Posterior vena cava (tissue), 2 donors: ENCODE measurements at places on chromosomes 1 and 21. TPM values are rescaled to one million over a fixed set of nuclear protein-coding genes. Genes with fewer than 3 reads are reported as not detected.

DIRAS3 gene
- total RNA-seq, result 1.6 TPM

GRCh38 chr1:118902711-118903191 is 85.4 kb downstream of the TBX15 start:
- no peak for DNase-seq

PLXNA2 gene
- 40.6 TPM for total RNA-seq

GRCh38 chr1:11997081-11997850 is 17.0 kb downstream of the MFN2 start:
- DNase-seq, result no peak

DNA sequence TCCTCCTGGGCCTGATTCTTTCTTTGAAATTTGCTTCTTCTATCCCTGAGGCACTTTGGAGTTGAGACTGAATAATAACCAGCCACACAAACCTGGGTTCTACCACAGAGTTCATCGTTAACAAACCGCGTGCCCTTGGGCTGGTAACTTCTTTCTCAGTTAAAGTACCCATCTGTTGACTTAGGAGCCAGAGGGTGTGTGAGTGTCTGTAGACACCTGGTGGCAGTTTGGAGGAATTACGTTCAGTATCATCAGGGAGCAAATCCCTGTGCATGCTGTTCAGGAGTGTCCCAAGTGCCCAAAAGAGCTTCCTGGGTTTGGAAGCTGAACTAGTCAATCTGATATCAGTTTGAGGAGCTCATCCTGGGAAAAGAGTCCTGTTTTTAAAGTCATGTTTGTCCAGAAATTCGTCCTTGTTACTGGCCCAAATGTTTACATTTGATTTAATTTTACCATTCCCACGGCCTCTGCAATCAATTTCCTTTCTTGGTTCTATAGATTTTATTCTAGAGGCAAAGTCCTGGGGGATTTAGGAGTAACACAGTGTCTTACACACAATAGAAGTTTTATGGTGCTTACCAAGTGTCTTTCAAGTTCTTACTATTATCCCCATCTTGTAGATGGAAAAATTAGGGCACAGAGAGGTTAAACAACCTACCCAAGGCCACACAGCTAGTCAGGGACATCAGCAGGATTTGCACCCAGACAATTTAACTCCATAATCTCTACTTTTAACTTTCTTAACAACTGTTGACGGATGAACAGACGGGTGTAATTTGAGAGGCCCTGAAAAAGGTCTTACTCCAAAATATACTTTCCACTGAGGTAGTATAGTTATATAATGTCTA is 26.7 kb upstream of the RPTN start:
- DNase-seq, result no peak

DNA sequence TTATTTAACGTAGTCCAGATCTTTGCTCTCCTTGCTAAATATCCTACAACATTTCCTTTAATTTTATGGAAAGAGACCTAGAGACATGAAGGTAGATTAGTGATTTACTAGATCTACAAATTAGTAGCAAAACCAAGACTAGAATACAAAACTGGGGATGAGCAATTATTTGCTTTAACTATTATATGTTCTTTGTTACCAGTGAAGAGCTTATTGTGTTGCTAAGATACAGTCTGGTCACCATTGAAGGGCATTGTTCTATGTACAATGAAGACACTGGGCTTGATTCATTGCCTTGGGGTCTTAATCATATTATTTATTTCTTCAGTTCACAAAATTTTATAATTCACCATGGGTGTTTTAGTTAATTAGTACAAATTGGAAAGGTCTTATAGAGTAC is 88.3 kb downstream of the S1PR1 start:
- no peak for DNase-seq

GRCh38 chr1:7580923-7581753 is 190.0 kb upstream of the VAMP3 start:
- DNase-seq, result peak; percentile 72

DNA sequence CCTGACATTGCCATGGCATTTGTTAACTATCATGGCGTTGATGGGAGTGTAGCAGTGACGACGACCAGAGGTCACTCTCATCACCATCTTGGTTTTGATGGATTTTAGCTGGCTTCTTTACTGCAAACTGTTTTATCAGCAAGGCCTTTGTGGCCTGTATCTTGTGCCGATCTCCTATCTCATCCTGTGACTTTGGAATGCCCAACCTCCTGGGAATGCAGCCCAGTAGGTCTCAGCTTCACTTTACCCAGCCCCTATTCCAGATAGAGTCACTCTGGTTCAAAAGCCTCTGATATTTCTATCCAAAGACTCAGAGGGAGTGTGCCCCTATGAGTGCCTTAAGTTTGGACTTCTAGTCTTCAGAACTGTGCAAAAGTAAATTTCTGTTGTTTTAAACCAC is 130.1 kb downstream of the ADAMTS1 start:
- DNase-seq, result no peak

DNA sequence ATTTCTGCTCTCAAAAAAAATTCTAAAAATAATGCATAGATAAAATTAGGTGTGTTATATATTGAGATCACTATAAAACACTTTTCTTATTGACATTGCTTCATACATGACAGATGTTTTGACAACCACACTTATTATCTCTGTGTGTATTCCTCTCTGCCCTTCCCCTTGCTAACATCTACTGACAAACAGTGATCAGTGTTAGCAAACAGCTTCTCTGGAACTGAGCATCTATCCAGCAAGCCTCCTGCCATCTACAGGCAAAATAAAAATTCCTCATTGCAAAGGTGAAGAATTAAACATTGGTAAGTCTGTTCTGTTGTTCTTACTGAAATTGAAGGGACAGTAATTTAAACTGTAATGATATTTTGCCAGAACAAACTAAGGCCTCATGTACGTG is 2153.9 kb downstream of the NCAM2 start:
- DNase-seq, result no peak

DNA sequence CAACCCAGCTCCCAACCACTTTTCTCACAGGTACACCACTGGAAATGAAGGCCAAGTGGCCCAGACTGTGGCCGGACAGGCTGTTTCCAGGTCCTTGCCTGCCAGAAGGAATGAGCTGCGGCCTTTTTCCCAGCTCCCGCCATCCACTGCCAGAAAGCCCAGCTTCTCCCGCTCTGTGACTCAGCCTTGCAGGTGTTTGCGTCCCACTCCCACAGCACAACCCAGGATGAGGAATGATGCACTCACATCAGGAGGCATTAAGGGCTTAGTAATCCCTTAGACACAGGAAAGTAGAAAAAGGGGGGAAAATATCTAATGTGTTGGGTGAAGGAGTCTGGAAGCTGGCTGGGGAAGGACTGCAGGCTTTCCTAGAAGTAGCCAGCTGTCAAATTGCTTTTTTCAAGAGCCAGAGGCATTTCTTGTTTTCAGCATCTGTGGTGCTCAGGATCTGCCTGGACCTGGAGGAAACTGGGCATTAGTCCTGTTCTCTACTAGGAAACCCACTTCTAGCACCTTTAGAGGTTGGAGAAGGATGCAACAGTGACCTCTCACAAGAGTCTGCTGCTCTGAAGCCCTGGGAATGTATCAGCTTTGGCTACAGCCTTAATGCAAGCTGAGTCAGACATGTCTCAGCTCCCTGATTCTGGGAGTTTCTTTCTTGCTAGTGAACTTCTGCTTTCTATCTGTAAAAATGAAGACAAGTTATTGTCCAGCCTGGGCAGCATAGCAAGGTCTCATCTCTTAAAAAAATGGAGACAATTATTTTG is 13.2 kb upstream of the MAP1LC3C start:
- peak; percentile 46 for DNase-seq

TMEM81 gene
- total RNA-seq, result 1.4 TPM

GRCh38 chr1:188904201-188904600 is 1573.5 kb downstream of the BRINP3 start:
- DNase-seq, result no peak

PPOX gene
- 16.8 TPM for total RNA-seq

GRCh38 chr1:61757950-61758349 is 15.7 kb downstream of the PATJ start:
- no peak for DNase-seq

DNA sequence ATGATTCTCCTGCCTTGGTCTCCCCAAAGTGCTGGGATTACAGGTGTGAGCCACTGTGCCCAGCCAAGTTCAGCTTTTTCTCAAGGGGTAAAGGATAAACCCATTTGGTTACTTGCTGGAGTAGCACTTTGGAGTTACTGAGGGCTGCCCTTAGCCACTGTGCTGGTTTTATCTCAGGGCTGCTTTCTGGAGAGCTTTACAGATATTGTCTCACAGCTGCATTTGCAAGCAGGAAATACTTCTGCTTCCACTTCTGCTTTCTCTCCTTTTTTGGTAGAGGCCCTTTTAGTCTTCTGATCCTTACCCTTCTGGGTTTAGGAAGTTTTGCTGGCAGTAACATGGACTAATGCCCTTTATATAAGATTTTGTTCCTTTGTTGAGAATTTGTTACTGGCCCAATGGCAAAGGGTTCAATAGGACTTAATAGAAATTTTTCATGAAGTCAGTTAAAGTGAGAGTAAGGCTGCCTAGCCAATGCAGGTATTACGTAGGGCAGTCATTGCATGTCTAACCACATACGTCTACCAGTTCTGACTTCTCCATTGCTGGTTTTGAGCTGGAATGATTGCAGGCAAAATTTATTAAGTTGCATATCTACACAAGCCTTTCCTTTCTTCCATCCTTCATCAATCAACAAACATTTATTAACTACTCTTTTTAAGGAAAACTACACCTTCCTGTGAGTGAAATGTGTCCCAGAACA is 24.4 kb downstream of the CAP1 start:
- no peak for DNase-seq

- peak; percentile 62 for DNase-seq
Measured at GRCh38 chr1:235642943-235643371, 6.6 kb downstream of the GNG4 start.

DNA sequence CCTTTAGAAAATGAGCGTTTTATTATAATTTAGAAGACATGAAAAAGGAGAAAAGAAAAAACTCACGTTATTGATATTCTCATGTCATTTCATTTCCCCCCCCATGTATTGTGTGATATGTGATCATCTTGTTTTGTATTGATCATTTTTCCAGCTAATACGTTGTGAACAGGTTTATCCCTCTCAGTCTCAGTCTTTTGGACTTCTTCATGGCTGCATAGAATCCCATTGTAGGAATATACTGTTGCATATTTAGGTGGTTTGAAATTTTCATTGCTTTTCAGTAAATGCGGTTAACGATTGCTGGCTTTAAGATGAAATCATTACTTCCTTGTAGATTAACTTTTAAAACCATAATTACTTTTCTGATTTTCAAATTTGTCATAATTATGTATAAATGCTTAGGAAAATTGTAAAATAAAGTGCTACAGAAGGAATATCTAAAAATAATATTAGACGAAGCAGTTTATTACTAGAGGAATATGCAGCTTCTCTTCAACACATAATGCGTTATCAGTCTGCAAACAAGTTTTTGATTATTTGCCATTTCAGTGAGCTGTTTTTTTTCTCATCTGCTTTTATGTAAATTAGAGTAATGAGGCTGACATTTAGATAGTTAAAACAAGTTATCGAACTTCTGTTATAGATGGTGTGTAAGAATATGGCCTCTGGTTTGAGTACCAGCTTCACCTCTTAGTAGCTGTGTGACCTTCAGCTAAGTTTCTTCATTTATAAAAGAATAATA is 1.8 kb downstream of the SON start:
- DNase-seq, result no peak

ZSWIM5 gene
- 2.4 TPM for total RNA-seq

GRCh38 chr1:150820730-150821512 is 12.9 kb upstream of the CTSK start:
- DNase-seq, result no peak

GRCh38 chr1:46166521-46167462 is 8.1 kb upstream of the TSPAN1 start:
- DNase-seq, result peak; percentile 86

SHISA4 gene
- total RNA-seq, result 33.7 TPM

FCN3 gene
- 10.4 TPM for total RNA-seq

- DNase-seq, result peak; percentile 68
Measured at GRCh38 chr21:46117586-46118315, 19.8 kb downstream of the COL6A2 start.

RNU5D-1 gene
- total RNA-seq, result not detected

C1orf35 gene
- total RNA-seq, result 8.0 TPM

DNA sequence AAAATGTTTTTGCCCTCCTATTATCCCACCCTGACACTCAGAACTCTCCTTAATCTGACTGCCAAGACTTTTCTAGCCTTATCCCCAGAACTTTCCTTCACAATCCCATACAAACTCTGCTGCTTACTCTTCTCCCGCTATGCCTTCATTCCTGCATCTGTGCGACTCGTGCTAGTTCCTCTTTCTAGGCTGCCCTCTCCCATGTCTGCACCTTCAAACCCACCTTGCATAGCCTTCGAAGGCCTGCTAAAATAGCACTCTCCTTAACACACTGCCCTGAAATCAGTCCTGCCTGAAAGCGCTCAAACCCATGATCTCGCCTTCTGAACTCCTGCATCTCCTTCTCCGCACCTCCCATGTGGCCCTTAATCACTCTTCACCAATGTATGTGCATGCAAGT is 2.5 kb upstream of the NCF2 start:
- no peak for DNase-seq

CFAP107 gene
- total RNA-seq, result not detected

DNA sequence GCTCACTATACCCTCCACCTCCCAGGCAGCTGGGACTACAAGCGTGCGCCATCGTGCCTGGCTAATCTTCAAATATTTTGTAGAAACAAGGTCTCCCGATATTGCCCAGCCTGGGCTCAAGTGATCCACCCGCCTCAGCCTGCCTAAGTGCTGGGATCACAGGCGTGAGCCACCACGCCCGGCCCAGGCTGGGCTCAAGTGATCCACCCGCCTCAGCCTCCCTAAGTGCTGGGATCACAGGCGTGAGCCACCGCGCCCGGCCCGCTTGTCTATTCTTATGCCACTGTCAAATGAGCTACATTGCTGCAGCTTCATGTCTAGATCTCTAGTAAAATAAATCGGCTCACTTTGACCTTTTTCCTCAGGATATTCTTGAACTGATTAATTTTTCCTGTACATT is 107.7 kb upstream of the COL6A1 start:
- DNase-seq, result peak; percentile 65

DNA sequence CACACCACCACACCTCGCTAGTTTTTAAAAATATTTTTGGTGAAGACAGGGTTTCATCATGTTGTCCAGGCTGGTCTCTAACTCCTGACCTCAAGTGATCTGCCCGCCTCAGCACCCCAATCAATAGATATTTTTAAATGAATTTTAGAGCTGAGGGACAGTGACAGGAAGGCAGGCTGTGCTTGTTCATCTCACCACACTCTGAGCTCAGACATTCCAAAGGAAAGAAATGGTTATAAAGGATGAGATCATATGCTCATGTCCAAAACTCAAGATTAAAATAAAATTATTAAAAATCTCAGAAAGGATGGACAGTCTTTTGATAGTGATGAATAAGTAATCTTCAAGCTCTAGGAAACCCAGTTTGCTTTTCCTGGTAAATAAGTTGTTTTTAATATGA is 40.9 kb downstream of the L1TD1 start:
- no peak for DNase-seq

DNA sequence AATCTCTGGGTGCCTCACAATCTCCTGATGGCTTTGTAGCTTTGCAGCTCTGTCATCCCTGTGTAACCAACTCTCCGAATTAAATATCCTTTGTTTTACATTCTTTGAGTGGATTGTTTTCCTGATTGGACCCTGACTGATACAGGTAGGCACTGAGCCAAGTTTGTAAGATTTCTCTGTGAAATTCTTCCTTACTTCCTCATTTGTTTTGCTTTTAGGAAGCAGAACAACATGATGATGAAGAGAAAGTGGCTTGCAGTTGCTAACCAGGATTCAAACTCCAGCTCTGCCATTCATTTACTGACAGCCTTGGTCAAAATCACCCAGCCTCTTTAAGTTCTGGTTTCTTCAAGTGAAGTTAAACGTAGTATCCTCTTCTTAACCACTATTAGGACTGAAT is 452.3 kb downstream of the OMA1 start:
- no peak for DNase-seq

LCE2B gene
- not detected for total RNA-seq

E2F2 gene
- 0.46 TPM for total RNA-seq

MROH9 gene
- total RNA-seq, result 0.24 TPM
